Activated CD4-positive, alpha-beta T cell treated with anti-CD3 and anti-CD28 coated beads, Interleukin-2, amount 50 U/mL, for 4 hours (primary cell): ENCODE measurements at places on chromosomes 4 and X.

GRCh38 chr4:138835832-138836533 lies 179.6 kb upstream of the NOCT start:
- DNase-seq = no peak

DNA sequence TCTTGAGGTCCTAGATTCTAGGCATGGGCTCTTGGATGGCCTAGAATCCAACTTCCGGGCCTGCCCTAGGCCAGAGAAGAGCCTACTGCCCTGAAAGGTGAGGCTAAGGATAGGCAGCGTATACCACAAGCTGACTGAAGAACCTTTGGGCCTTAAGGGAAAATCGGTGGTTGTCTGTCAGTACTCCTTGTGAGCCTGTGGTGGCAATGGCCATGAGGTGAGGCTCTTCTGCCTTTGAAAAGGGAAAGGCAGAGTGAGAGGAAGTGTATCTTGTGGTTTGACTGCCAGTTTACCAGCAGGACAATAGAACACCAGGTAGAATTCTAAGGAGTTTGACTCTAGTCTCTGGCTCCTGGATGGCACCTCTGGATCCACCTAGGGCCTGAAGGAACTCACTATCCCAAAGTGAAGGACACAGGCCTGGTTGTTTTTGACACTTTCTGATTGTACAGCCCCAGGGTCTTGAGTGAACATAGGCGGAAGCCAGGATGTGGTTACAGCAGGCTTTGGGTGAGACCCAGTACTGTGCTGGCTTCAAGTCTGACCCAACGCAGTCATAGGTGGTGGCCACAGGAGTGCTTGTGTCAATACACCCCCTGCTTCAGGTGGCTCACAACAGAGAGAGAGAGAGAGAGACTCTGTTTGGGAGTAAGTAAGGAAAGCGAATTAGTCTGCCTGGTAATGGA lies 20.9 kb downstream of the ITIH6 start:
- DNase-seq = no peak

DNA sequence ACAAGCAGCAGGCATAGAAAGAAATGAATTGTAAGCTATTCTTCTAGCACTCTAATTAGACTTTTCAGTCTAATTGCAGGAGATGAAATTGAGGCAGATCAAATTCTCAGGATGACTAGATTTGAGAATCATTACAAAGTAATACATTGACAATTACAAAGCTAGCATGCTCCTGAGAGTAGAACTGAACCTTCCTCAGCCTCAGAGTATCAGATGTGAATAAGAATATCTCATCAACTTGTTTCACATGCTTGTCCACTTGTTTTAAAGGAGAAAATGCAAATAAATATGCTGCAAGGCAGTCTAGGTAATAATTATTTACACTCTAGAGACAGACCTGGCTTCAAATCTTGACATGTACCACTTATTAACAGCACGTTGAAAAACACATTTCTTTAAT lies 491.0 kb upstream of the MAGEB2 start:
- DNase-seq = no peak

DNA sequence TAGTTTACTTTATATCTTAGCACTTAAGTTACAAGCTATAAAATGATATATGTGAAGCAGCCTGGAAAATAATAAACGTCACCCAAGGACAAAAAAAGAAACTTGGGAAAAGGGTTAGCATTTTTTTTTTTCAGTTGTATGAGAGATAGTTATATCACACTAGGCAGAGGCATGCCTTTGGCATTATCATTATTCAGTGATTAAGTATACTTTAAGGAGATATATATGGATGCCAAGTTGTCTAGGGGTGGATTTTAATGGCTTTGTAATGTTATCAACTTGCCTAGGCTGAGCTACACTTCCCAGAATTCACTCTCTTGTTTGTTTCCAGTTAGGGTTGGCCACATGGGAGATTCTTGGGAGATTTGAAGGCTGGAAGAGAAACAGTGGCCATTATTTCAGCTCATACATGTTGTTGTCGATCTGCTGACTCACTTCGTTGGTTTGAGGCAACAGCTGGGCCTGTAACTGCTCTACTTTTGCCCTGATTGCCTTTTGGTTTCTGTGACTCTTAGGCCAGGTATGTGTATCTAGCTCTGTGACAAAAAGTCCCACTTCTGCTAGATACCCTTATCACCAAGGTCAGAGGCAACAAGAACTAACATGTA lies 11.5 kb upstream of the SRPX start:
- no peak for DNase-seq

- no peak for DNase-seq
Measured at GRCh38 chrX:11533199-11533651, 132.5 kb downstream of the ARHGAP6 start.

DNA sequence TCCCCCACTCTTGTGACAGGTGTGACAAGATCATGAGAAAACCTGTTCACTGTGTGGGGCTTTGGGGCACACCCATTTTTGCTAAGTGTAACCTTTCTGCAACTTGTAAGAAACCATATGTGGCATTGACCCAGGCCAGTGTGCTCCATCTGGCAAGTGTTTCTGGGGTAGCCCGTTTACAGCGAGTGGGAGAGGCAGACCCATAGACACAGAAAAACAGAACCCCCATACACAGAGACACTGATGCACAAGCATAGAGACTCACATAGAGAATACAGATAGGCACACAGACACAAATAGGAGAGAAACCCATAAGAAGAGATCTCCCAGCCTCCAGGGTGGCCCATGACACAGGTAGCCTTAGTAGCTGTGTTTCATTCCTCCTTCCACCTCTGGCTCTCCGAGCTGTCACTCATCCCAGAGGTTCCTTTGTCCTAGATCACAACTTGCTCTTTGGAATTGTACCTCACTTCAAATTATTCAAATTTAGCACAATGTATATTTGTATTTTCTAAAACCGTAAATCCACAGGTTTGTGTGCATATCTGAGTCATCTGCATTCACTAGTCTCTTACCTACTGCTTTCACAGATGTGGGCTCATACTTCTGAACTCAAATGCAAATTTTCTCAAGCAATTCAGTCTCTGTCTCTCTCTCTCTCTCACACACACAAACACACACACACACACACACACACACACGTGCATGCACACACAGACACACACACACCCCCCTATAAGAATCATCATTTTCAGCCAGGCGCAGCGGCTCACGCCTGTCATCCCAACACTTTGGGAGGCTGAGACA lies 114.4 kb downstream of the SH3KBP1 start:
- no peak for DNase-seq

- no peak for DNase-seq
Measured at GRCh38 chr4:16524911-16525554, 298.8 kb upstream of the TAPT1 start.

DNA sequence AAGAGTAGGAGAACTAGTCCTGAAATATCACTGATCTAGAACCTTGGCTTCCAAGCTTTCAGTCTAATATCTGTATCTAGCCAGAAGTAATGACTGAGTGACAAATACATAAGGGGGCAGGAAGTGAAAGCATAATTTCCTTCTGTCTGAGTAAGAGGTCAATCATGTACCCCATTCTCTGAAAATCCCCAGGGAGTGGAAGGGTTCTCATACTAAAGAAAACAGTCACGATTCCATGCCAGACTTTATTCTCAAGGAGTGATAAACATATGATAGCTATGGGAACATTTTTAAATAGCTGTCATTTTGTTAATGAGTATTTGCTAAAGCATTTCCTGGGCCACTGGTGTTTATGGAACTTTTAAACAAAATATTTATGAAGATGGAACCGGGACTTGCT lies 308.5 kb downstream of the ARHGAP24 start:
- no peak for DNase-seq

GRCh38 chrX:19515615-19516105 lies 352 bp upstream of the MAP3K15 start:
- no peak for DNase-seq

DNA sequence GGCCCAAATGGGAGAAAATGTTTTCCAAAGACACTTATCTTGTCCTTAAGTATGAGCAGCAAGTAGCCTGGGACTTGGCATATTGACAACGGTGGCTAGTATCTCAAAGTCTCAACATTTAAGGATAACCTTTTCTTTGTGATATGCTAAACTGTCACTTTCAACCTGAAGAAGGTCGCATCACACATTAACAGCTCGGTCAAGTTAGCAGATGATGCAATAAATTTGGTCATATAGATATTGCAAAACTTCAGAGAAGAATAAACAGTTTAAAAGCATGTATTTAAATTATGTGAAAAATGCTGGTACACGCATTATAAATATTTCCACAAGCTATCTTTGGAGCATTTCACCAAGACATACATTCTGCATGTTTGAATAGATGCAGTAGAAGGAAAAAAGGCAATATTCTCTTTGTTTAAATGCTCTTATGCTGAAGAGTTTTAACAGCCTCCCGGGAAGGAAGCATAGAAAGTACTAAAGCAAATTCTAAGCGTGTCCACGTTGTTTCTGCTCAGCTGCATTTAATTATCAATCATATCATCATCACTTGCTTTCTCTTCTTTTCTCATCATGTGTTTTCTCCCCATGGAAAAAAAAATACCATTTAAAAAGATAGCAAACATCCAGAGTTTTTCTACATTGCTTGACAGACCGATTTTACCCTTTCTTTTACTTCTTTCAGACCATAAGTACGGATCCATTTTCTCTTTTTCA lies 24.2 kb downstream of the ARHGAP6 start:
- DNase-seq = no peak

- DNase-seq = no peak
Measured at GRCh38 chrX:12137951-12138360, 317 bp upstream of the FRMPD4 start.

- no peak for DNase-seq
Measured at GRCh38 chr4:37793562-37793961, 32.9 kb upstream of the PGM2 start.

DNA sequence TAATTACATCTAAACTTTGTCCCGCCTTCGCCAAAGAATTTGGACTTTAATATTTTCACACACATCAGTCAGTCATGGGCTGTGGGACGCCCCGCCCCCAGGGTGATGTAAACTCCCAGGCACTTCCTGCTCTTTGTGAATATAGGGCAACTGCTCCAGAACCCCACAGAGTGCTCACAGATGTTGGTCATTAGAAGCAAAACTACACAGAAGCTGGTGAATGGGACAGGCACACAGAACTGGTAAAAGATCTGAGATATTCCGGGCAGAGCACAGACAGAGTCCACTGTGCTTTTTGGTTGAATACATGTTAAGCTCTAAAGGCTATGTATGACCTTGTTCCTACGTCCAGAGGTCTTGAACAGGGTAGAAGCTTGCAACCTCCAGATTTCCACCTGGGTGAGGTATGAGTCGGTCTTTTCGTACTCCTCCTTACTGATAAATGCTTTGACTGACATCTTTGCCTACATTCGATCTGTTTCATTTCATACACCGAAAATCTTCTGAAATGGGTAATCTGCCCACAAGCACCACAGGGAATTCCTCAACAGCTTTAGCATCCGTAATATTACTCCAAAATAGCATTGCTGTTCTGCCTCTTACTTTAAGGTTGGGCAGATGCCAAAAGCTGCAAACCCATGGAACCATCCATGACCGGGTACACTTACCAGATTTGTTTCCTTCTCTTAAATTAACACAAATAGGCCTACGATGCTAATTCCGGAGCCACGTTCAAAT lies 144.6 kb downstream of the AMELX start:
- DNase-seq = no peak

GRCh38 chr4:55037728-55038127 lies 87.7 kb downstream of the KDR start:
- DNase-seq = no peak

- no peak for DNase-seq
Measured at GRCh38 chr4:43716721-43717395, 731.8 kb downstream of the KCTD8 start.

- no peak for DNase-seq
Measured at GRCh38 chrX:7158468-7158990, 10.6 kb upstream of the PUDP start.

GRCh38 chr4:35025152-35025834 lies 1219.0 kb downstream of the ARAP2 start:
- no peak for DNase-seq

DNA sequence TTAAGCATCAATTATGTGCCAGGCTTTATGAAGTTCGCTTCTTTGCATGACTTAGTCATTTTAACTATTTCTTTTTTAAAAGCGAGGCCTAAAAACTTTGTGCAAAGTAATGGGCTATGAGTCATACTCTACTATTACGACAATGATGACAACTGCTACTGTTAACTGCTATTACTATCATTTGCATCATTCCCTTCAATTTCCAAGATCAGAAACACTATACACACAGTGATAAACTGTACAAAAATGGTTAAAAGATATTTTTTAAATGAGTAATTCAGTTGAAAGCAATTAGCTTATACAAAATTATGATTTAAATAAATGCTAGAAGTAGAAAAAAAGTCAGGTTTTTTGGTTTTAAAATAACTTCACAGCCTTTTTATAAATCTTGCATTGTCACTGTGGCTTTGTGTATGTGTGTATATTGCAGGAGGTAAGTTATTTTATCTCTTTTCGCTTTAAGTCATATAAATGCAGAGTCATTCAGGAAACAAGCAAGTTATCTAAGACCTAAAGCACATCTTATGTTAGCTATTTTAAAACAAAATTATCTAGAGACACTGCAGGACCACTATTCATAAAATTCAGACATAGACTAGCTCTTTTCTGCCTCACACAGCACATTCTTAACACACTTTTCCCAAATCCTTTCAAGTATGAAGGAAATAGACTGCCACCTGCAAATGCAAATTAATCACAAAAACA lies 18.5 kb upstream of the CXCL3 start:
- no peak for DNase-seq
